ENCODE measurements at places on chromosomes 2 and 18.

- DNase-seq = no peak
Observed at GRCh38 chr2:150095361-150096095, 391.9 kb downstream of the RND3 start.

GRCh38 chr2:105391058-105391627, 7.7 kb downstream of the FHL2 start:
- no peak for DNase-seq

DNA sequence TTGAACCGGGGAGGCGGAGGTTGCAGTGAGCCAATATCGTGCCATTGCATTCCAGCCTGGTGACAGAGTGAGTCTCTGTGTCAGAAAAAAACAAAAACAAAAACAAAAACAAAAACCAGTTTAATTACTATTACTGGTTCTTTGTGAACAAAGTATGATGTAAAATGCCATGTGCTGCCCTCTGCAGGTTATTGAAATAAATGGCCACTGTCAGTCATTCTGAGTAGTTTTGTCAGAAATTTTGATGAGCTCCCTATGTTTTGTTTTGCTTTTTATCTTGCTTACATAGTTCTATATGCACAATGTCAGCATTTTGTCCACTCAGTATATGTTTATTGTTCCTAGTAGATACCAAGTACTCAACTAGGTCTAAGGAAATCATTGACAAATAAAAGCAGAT, 423.6 kb upstream of the CHST9 start:
- no peak for DNase-seq

DNA sequence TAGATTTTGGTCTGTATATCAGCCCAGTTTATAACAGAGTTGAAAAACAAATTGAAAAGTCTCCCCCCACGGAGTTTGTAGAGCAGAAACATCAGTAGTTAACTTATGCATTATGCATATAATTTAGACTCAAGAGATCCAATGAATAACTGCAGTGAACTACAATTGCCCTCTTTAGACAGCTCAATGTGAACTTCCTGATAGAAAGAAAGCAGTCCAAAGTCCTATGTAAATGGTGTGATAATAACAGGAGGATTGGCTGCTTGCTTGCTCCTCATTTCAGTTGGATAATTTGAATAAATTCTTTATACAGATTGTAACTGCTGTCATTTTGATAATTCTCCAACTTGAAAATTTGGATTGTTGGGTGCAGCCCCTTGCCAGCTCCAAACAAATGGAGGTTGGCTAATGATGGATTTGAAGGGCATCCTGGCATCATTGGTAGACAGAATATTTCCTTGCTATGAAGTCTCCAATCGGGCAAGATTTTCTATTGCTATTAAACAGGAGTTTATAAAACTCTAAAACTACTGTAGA, 297.1 kb downstream of the ASXL3 start:
- no peak for DNase-seq

DNA sequence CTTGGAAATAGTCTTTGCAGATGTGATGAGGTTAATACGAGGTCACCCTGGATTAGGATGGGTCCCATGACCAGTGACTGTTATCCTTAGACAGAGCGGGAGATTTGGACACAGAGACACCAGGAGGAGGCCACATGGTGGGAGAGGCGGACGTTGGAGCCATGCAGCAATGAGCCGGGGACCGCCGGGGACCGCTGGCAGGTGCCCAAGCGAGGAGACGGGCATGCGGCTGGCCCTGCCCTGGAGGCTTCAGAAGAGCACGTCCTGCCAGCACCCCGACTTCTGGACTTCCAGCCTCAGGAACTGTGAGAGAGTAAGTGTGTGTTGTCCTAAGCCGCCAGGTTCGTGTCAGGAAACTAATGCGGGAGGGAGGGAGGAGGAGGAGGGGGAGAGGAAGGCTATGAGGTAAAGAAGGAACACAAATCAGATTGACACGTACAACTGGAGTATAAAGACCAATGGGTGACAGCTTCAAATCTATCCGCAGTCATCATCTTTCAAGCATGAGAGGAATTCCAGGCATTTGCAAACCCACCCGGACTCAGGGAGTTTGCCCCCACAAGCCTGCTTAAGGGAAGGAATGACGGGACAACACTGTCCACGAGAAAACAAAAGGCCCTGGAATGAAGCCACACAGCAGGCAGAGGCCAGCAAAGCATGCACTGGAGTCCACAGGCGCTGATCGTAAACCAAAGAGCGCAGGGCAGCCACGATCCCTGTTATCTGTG, 11.6 kb upstream of the BOK start:
- DNase-seq = no peak

- no peak for DNase-seq
Observed at GRCh38 chr2:173414823-173415322, 60.2 kb downstream of the CDCA7 start.

DNA sequence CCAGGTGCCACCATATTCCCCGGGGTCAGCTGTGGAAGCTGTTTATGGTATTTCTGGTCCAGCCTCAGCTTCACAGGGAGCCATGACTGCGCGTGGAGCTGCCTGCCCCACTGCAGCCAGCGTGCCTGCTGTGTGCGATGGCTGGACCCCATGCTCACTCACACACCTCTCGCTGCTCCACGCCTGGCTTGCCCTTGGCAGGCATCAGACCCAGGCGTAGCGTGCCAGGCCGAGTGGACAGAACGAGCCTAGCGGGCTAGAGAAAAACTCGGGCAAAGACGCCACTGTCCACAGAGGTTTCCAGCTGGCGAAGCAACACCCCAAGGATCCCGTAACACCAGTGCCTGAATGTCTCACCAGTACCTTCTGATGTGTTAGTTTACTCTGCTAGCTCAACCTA, 42.9 kb upstream of the PEX13 start:
- DNase-seq = no peak

DNA sequence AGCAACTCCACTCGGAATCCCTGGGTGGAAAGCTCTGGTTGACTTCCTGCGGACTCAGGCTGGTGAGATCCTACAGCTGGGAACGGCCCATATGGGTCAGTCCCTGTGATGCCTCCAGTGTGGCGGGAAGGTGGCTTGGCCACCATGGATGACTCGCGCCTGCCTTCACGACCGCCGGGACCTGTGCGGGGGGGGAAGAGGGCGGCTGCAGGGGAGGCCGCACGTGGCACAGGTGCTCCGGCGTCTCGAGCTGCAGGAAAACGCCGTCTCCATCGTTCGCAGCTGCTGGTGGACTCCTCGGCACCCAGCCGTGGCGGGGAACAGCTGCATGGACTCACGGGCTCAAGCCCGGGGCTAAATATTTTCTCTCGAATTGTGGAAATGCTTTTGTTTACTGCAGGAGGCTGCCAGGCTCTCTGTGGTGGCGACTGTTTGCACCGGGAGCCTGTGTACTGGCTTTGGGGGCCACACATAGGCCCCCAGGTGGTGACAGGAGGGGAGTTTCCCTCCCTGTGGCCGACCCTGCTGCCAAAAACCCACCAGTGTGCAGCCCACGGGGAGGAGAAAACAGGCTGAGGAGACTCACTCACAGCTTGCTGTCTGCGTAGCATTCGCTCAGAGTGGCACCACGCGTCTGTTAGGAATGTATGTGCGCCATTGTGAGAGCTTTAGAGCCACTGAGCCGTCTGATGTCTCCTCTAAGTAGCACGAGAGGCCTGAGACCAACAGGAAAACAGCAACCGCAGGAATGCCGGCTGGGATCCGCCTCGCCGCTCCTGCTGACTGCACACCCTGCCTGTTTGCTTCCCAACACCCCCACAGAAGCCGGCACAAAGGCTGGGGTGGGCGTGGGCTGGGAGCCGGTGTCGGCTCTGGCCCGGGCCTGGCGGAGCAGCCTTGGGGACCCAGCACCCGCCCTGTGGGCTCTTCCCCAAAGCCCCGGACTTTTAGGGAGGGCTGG, 89.2 kb downstream of the NFATC1 start:
- DNase-seq = no peak

- DNase-seq = no peak
Observed at GRCh38 chr2:127014630-127015029, 92.3 kb downstream of the BIN1 start.

DNA sequence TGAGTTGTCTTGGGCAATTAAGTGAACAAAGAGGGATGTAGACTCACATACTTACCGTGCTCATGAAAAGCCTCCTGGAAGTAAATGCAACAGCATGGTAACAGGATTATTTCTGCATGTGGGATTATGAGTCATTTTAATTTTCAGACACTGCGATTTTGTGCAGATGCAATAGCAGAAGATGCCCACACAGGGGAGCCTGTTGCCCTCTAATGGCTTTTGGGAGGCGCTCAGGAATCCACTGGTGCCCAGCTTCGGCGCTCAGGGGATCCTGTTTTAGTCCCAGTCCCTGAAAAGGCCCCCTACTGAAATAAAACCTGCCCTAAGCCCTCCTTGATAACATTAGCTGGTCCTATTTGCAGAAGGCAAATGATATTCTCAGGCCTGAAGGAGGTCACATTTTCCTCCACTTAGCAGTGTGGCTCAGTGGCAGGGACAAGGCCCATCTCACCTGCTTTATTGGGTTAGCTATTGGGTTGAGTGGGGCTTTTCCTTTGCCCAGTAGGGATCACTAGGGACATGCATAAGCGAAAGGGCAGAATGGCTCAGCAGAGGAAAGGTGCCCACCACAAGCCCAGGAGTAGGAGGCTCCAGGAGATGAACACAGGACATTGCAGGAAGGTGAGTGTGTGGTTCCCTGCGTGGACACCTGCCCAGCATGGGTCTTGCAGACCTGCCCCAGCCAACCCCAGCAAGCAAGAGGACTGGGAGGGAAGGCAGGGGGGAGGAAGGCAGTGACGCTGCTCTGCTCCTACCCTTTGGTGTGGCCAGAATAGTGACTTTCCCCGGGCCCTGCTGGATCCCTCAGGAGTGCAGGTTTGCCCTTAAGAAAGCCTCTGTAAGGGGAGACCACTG, 26.5 kb upstream of the KCNS3 start:
- no peak for DNase-seq

GRCh38 chr2:193272011-193272410, 1077.3 kb upstream of the TMEFF2 start:
- no peak for DNase-seq

GRCh38 chr2:46564350-46564749, 85.0 kb downstream of the TMEM247 start:
- DNase-seq = no peak

DNA sequence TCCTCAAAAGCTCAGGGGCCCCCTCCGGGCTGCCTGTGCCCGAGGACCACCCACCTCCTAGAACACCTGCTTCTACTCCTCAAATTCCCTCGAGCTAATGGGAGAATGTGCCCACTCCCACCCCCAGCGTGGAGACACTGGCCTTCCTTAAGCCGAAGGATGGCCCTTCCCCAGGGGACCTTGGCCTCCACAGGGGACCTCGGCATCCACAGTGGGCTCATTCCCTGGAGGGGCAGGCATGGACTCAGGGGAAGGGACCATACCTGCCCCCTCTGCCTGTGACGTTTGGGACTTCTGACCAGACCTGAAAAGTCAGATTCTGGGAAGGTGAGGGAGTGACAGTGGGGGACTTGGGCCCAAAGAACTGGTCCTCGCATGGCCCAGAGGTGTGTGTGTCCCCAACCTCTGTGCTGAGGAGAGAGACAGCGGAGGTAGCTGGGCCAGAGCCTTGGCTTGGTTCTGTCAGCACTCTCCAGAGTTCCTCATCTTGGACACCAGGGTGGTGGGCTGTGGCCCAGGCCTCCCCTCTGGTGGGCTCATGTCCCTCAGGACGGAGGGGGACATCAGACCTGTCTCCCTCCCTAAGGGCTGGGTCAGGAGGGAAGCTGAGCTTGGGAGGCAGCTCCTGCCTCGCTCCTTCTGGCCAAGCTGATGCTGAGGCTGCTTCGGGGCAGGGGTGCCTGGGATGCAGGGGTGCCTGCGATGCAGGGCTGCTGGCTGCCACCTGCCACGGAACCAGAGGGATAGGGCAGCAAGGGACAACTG, 240.4 kb downstream of the HAUS1 start:
- DNase-seq = no peak

GRCh38 chr2:225737556-225737955, 338.0 kb downstream of the NYAP2 start:
- no peak for DNase-seq

Data from central memory CD4-positive, alpha-beta T cell (primary cell).